ENCODE measurements at places on chromosomes 3 and 15.

DNA sequence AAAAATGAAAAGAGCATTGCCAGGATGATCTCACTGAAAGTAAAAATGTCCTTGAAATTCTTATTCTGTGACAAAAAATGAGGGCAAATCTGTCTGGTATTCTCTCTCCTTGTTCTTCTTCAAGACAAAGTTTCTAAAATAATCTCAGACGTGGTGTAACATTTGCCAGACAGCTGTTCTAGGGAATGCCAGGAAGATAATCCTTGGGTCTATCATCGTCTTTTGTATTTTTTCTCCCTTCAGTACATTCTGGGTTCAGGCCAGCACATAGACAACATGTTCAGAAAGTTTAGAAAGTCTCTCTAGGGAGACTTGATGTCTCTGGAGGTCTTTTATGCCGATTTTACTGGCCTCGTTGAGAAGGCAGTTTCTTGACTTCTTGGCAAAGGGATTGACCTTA is 121.2 kb upstream of the HES1 start:
- no peak for DNase-seq

- no peak for DNase-seq
These were observed 262.7 kb downstream of the MEX3B start for GRCh38 chr15:81783076-81783475.

DNA sequence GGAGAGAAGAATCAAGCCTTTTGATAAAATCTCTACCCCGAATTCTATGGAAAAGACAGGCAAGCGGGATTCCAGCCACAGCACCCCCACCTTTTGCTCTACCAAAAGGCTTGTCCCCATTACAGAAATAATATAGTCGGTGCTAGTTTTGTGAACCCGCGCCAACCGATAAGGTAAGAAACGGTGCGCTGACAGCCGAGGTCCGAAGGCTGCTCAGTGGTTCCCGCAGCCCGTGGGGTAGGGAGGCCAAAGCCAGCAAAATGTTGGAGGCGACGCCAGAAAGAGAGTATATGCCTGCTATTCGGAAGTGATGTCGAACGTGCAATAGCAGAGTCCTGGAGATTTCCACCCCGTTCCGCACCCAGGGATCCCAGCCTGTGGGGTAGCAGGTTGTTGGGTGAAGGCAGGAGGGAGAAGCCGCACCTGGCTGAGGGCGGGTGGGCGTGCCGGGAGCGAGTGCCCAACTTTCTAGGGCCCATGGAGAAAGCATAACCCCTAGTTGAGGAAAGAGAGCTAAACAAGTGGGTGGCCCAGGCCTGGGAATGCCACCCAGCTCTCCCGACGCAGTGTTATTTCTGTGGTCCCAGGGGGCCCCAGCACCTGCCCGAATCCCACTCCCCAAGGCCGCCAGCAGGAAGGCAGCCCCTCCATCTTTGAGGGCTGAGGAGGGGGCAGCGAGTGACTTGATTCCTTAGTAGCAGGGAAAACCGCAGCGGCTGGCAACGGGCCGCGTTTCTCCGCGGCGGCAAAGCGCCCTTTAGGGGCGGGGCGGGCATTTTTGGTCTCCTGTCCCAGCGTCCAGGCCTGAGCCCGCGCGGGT is 7.9 kb upstream of the SOX2 start:
- no peak for DNase-seq

DNA sequence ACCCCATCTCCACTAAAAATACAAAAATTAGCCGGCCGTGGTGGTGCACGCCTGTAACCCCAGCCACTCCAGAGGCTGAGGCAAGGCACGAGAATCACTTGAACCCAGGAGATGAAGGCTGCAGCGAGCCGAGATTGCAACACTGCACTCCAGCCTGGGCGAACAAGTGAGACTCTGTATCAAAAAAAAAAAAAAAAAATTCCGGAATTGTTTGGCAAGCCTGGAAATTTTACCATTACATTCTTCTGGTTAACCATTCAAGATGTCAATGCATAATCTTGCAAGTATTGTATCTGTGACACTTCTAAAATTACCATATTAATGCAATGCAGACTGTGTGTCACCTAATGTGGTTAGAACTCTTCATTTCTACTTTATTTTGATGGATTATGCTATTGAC is 67.0 kb downstream of the CSNK1G1 start:
- DNase-seq, result no peak

- DNase-seq, result no peak
These were observed 255.6 kb downstream of the ZNF621 start for GRCh38 chr3:40780291-40780924.

- DNase-seq, result no peak
These were observed 35.8 kb upstream of the FBN1 start for GRCh38 chr15:48681353-48681752.

DNA sequence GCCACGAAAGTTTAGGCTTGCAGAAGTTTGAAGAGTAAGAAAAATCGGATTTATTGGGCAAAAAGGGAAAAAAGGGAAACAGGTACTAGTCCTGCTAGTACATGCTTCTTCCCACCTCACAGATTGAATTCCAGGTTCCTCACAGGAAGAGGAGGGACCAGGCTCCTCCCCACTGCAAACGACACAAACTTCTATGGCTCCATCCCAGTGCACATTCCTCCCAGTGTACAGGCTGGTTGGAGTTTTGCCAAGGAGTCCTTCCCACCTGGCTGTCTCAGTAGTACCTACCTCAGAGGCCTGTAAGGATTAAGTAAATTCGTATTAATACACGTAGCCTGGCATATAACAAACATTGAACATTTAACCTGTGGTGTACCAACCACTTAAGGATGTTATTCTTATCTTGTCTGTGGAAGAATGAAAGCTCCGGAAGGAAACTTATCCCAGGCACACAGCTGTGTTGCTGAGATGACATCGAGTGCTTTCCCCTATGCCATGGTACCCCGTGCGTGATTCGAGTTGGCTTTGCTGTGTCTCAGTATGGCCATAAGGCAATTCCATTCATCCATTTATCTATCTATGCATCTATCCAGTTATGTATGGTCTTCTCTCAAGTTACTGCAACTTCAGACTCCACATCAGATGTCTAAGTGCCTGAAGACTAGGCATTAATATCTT is 294.3 kb downstream of the LRTM1 start:
- no peak for DNase-seq

DNA sequence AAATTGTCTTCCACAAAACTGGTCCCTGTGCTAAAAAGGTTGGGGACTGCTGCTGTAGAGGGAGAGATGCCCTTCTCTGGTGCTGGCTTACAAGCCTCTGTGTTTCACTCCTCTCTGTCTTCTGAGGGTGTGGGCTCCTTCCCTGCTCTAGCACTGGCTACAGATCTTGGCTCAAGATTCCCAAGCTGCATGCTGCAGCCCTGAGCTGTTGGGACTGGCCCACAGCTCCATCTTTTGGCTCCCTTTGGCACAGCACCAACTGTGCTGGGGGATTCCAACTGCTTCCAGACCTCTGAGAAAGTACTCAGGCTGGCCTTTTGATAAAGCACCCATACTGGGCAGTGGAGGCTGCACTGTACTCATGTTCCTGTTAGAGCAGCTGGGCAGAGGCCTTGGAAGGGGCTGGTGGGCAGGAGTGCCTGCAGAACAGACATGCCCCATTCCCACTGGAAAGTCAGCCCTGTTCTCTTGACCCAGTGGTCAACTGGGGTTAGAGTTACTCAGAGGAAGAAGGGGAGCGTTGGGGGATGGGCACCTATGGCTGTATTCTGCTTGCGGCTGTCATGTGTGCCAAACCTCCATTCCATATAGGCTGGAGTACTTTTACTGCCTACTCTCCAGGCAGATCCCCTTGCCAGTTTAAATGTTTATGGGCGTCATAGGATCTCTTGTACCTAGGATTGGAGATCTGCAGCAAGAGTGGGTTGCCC is 55.7 kb downstream of the GALK2 start:
- DNase-seq, result no peak

DNA sequence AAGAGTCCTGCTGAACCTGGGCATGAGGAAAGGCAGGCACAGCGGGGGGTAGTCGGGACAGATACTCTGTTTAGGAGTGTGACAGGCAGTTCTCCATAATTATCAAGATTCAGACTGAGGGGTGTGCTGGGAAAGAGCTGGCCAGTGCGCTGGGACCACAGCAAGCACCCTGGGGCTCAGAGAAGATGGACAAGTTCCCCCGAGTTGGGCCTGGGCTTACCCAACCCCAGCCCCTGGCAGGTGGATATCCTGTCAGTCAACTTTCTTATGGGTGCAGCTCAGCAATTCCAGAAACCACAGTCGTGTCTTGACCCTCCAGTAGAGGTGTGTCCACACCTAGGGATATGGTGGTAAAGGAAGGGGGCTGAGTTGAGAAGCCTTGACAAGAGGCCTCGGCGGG is 49.2 kb upstream of the PRR20G start:
- DNase-seq, result no peak

- no peak for DNase-seq
These were observed 258.1 kb upstream of the NECTIN3 start for GRCh38 chr3:110813541-110813940.

GRCh38 chr15:101650145-101650544 is 2.0 kb downstream of the TM2D3 start:
- no peak for DNase-seq

GRCh38 chr3:5016211-5017161 is 37.2 kb downstream of the BHLHE40 start:
- DNase-seq, result no peak

DNA sequence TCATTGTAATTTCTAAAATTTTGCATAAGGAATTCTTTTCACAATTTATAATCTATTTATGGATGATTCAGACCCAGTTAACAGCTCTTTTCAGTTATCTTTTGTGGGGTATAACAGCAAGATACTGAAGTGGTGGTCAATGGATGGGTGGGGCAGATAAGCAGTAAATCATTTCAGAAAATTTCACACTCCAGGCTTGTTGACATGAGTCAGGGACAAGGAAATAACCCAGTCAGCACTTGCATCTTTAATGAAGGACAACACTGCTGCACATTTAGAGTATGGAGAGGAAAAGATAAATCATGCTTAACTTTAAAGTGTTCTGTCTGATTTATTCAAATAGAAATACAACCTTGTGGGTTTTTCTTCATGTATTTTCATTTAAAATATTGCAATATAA is 181.6 kb downstream of the ROBO1 start:
- DNase-seq, result no peak

GRCh38 chr15:38479266-38479665 is 25.3 kb downstream of the FAM98B start:
- no peak for DNase-seq

DNA sequence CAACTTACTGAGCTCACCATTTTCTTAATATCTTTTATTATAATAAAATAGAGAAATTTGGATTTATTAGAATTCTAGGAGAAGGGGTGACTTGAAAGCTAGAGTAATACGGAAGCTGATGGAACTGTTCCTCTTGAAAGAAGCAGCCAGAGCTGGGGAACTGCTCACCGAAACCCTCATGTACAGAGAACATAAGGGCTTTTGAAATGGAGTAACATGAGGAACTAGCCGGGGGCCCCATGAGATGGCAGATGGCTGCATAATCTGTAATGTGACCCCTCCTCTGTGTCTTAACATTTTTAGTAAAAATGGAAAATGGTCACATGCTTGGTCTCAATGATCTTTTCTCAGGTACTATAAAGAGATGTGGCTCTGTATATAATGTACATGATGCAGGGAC is 15.7 kb upstream of the DYNC1LI1 start:
- no peak for DNase-seq

DNA sequence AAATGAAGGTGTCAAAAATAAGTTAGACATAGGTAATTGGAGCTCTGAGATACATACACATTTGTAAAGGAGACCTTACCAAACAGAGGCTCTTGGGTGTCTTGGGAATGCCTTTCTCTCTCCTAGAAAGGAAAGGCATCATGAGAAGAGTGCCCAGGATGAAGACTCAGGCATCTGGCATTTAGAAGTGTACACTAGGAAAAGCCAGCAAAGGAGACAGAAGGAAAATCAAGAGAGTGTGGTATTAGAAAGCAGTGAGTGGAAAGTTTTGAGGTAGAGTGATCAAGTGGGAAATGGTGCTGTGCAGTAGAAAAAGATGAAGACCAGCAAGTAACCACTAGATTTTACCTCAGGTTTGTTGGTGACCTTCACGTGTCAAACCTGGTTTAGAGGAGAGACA is 16.1 kb downstream of the UBE2E1 start:
- DNase-seq, result no peak

Measured in NT2/D1 (cell line).